ENCODE measurements at places on chromosomes 2 and 18. TPM values are rescaled to one million over a fixed set of nuclear protein-coding genes. Genes with fewer than 3 reads are reported as not detected.

Gene CYTIP
- not detected for polyA plus RNA-seq

Gene LHCGR
- not detected for polyA plus RNA-seq

Gene CD8B
- polyA plus RNA-seq = not detected

Gene DAPL1
- 1.1 TPM for polyA plus RNA-seq

Gene ZNF532
- 49.6 TPM for polyA plus RNA-seq

Gene PLEKHB2
- 75.5 TPM for polyA plus RNA-seq

Gene LAMA3
- polyA plus RNA-seq = 1,944 TPM

Gene SUCLG1
- polyA plus RNA-seq = 43.5 TPM

Gene EFR3B
- 0.09 TPM for polyA plus RNA-seq

Gene GREB1L
- polyA plus RNA-seq = 5.1 TPM

Gene IL36B
- 0.14 TPM for polyA plus RNA-seq

Gene TMEM163
- not detected for polyA plus RNA-seq

Gene AP1S3
- 24.0 TPM for polyA plus RNA-seq

Gene ADAM17
- polyA plus RNA-seq = 14.3 TPM

Gene RAX
- not detected for polyA plus RNA-seq

Gene SFTPB
- not detected for polyA plus RNA-seq

Gene SALL3
- polyA plus RNA-seq = not detected

All from keratinocyte (primary cell).